A673 (cell line): ENCODE measurements at places on chromosomes 1 and 21.

GRCh38 chr1:178539291-178539690, 26.4 kb downstream of the TEX35 start:
- no peak for DNase-seq

DNA sequence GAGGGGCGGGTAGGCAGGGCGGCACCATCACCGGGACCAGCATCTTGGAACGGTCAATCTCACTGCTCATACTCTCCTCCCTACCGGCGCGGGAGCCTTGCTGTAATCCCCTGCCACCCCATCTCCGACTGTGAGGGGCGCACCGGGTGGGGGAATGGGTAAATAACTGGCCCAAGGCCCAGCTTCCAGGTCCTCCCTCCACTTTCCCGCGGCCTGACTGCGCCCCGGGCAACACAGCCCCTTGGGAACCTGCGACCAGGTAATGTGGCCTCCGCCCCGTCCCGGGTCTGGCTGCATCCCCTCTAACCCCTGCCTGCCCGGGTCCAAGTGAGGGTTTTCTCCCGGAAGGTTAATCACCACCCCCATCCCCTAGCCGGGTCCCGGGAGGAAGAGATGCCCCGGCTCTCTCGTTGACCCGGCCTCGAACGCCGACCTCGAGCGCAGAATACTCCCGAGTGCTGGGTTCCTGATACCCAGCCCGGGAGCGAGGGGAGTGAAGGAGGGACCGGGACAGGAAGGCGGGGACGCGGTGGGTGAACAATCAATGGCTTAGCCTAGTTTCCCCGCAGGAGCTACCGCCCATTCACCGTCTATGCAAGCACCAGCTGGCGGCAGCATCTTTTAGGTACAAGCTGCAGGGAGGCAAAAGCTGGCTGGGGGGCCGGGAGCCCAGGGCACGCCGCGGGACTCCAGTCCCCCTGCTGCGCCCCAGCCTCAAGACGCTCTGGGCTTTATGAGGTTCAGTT, 5.9 kb upstream of the LHX9 start:
- DNase-seq = peak; percentile 14

DNA sequence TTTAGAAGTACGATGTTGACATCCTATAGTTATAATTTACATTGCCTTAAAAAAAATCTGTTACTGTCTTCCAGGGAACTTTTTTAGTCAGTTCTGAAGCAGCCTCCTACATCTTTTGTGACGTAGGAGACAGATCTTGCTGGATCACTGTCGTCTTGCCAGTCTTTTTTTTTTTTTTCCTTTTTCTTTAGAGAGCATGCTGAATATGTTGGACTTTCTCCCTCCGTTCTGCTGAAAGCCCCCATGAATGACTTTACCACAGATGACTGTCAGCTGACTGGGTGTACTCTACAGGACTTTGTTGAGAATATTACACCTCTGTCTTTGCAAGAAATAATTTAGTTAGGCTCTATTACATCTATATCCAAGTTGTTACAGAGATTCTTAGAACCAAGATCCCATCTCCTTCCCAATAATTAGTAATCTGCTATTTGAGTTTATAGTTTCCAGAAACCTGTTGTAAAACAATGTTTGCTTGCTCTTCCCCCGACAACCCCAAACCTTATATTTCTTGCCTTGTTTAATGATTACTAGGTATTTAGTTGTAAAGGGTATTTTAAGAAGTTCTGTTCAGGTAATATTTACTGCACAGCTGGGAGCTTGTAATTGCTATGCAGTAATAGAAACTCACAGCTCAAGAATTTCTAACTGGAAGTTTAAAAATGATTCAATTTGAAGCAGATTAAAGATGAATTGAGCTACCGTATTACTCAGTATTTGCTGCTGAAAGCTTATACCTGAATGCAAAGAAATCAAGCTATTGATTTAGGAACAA, 61.8 kb downstream of the RASAL2 start:
- DNase-seq = no peak

GRCh38 chr21:36456729-36457414, 23.1 kb downstream of the CLDN14 start:
- DNase-seq = no peak

GRCh38 chr1:72281637-72282270, 585 bp downstream of the NEGR1 start:
- DNase-seq = peak; percentile 20

- no peak for DNase-seq
Measured at GRCh38 chr21:35019631-35020032, 29.5 kb downstream of the RUNX1 start.

DNA sequence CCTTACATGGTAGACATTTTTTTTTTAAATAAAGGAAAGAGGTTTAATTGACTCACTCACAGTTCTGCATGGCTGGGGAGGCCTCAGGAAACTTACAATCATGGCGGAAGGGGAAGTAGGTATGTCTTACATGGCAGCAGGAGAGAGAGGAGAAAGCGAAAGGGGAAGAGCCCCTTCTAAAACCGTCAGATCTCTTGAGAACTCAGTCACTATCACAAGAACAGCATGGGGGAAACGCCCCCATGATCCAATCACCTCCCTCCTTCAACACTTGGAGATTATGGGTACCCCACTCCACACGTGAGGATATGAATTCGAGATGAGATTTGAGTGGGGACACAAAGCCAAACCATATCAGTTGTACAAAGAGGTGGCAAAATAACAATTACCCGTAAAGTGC, 301.7 kb downstream of the GRIK1 start:
- no peak for DNase-seq
